ENCODE measurements at places on chromosomes 2 and 18. TPM values are rescaled to one million over a fixed set of nuclear protein-coding genes. Genes with fewer than 3 reads are reported as not detected.

CDH2 gene
- total RNA-seq = 6.5 TPM

PLA2R1 gene
- 13.0 TPM for total RNA-seq

HMSD gene
- total RNA-seq = not detected

LOXHD1 gene
- total RNA-seq = 3.4 TPM

TLX2 gene
- not detected for total RNA-seq

KCNS3 gene
- 46.3 TPM for total RNA-seq

UPP2 gene
- not detected for total RNA-seq

DYSF gene
- 100 TPM for total RNA-seq
